ENCODE measurements at places on chromosomes 16 and 17.

GRCh38 chr16:75012380-75013081, 13.7 kb downstream of the ZNRF1 start:
- no peak for DNase-seq

DNA sequence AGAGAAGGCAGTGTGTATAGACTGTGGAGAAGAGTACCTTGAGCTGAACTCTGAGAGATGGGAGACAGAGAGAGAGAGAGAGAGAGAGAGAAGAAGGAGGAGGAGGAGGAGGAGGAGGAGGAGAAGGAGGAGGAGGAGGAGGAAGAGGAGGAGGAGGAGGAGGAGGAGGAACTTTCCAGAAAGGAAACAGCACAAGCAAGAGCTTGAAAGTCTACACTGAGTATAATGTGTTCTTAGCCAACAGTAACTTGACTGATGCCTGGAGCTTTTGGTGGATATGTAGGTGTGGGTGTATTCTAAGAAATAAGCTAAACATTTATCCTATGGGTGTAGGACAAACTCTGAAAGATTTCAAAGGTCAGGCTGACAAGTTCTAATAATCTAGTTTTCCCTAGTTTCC, 116.4 kb downstream of the SNX11 start:
- no peak for DNase-seq

DNA sequence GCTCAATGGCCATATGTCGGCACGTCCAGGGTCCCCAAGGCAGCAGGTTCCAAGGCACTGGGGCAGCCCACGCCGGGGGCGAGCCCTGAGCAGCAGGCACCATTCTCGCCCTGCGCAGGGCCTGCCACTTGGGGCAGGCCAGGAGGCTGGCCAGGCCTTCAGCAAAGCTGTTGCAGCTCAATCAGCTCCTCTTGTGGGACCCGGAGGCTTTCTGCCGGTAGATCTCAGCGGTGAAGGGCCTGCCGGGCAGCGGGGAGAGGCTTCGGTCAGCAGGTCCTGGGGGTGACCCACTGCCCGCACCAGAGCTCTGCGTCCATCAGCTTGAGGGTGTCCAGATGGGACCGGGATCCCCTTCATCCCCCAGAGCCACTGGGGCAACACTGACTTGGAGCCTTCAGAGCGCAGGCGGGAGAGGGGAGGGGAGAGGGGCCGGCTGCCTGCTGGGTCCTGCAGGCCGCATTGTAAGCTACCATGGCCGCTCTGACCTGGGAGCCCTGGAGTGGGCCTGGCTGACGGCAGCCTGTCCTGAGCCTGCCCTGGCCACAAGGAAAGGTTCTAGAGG, 9.5 kb upstream of the RASD1 start:
- no peak for DNase-seq

DNA sequence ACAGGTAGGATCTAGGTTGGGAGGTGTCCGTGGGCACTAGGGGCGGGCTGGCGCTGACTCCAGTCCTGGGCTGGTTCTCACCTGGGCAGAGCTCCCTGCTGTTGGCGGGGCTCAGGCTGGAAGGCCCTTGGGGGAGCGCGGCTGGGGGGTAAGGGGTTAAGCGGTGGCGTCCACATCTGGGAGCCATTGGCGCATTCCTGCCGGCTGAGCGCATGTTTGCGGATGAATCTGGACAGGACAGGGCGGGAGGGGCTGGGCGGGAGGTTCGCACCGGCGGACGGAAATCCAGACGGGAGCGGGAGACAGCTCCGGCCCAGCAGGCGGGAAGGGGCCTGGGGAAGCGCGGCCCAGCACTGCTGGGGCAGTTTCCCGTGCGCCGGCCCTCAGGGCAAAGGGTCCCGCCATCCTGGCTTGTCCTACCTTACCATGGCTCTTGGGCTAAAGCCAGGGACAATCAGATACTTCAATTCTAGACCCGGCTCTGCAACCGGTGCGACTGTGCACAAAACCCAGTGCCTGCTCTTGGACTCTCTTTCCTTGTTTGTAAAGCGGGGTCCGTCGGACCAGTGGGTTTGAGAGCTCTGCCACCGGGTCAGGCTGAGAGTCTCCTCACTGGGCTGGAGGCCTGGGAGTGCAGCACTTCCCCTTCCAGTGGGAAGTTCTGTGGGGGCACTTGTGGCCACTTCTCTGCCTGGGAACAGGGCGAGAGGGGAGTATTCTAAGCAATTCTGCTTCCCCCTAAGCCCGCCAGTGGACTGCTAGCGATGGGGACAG, 7.8 kb downstream of the RARA start:
- DNase-seq, result no peak

DNA sequence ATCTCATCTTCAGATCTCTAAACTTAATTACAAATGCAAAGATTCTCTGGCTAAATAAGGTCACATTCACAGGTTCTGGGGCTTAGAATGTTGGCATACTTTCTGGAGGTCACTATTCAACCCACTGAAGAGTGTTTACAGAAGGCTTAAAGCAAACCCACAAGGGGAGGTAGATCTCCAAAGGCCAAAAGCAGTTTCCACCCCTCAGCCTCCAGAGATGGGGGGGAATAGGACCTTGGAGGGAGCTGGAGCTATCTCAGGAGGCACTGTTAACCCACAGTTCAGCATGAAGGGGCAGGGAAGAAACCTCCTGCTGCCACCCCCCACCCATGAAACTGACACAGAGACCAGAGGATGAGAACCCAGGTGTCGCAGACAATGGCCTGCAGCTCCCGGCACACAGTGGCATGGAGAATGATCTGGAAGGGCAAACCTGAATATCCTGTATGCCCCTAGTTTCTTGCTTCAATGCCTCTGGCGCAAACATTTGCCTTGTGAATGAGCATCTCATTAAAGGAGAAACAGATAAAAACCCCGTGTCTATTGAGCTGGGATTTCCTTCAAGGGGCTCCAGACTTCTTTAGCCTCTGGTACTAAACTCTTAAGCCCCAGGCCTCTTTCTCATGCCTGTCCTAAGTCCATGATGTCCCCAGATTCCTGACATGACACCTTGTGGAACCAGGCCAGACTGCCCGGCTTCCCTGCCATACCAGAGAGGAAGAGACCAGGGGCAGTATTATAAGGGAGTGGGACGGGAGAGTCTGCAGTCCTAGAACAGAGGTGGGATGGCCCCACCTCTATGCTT, 103.1 kb upstream of the CDH5 start:
- no peak for DNase-seq

DNA sequence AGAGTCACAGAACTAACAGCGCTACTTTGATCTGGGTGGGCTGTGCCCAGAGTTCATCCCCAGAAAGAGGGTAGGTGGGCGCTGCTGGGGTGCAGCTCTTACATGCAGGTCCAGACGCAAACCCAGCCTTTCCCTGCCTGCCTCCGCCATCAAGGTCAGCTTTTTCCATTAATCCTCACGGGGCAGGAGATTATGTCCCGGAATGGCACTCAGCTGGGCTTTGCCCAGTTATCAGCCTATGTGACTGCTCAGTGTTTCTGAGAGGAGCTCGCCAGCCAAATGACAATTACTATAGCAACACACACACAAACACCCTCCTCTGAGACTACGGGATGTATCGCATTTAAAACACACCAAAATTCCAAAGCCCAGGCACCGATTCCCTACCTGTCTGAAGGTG, 20.1 kb downstream of the GLYR1 start:
- no peak for DNase-seq

GRCh38 chr16:85104147-85104546, 8.1 kb downstream of the CIBAR2 start:
- no peak for DNase-seq

DNA sequence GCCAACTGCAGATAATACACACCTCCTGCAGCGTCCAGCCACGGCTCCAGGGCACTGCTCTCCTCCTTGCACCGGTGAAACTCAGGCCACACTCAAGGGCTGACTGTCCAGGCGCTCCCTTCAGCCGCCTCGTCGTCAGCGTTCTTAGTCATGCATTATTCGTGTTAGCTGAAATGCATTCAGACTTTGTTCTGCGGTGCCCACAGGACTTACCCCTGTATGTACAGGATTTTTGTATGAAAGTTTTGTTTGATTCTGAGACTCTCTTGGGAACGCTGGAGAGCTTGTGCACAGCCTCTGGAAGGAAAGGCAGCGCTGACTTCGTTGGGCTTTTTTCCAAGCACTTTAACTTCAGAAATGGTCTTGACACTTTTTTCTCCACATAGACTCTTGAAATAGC, 22.1 kb downstream of the CIBAR2 start:
- DNase-seq, result no peak

DNA sequence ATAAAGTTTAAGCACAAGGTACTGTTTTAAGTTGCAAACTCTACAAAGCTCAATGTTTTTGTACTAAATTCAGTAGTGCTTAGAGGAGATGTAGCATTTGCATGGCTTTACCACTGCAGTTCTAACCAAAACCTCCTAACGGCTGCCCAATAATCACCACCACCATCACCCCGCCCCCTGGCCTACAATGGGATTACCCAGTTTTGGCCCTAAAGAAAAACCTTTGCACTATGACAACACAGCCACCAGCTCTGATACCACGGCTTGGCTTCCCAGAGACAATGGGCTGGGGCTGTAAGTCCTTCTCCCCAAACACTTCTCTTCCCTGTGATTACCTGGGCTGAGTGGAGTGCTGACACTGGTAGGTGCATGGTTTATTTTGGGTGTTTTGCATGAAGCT, 58.4 kb upstream of the MTMR4 start:
- DNase-seq, result no peak

DNA sequence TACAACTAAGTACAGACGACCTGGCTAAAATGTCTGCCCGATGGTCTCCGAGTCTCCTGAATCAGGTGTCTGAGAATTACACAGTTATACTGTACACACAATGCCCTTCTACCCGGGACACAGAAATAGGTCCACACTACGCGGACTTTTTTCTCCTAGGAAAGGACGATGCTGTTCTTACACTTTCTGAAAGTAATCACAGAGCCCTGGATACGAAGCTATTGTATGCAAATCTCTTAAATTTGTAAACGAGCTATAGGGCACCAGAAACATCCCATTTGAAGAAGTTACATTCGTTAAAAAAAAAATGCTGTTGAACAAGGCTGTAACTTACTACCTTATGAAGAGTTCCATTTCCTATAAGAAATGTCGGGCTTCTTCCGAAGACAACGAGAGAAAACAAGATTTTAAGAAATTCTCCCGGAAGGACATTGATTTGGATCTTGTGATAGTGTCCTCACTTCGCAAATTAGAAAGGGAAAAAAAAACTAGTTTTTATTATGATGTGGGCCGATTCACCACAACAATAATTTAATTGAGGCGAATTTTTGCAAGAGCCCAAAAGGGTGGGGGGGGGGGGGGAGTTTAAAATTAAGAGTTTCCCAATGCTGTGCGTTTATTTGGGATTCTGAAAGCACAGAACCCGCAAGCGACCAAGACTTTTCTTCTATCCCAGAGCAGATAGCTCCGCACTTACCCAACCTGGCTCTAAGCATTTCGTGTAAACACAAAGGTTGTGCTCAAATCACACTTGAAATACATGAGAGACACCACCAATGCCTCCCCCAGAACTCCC, 1.5 kb upstream of the SOX9 start:
- DNase-seq, result no peak

- no peak for DNase-seq
These were observed 23.1 kb downstream of the SPACA3 start for GRCh38 chr17:33014751-33015150.

GRCh38 chr17:76992891-76993290, 124.7 kb downstream of the MGAT5B start:
- DNase-seq, result no peak

- DNase-seq, result no peak
These were observed 88.2 kb downstream of the WDR59 start for GRCh38 chr16:74896389-74897370.

Measured in right renal cortex interstitium (tissue), 3 donors.